Effector memory CD4-positive, alpha-beta T cell (primary cell): ENCODE measurements at places on chromosomes 12 and 14.
A peak's percentile ranks its signal among the peaks of the same experiment; 100 is the strongest.

GRCh38 chr14:28515571-28515970, 251.0 kb upstream of the FOXG1 start:
- no peak for DNase-seq

GRCh38 chr12:52628841-52629240, 10.5 kb upstream of the KRT73 start:
- no peak for DNase-seq

DNA sequence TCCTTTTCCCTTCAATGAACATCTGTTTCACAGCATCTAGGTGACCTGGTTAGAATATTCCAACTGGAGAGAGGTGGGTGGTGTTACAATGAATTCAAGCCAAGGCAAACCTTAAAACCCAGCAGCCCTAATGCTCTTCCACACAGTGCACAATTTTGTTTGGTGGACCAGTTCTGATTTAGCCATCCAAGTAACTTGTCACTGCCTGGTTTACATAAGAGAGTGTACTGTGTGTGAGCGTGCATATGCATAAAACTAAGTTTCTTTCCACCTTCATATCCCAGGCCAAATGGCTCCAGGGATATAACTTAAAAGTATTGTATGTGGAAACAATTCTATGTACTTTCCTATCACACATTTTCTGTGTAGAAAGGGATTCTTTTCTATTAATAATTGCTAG, 200.4 kb upstream of the FAR2 start:
- no peak for DNase-seq

- no peak for DNase-seq
Observed at GRCh38 chr14:71632440-71632946, 299.7 kb upstream of the RGS6 start.

DNA sequence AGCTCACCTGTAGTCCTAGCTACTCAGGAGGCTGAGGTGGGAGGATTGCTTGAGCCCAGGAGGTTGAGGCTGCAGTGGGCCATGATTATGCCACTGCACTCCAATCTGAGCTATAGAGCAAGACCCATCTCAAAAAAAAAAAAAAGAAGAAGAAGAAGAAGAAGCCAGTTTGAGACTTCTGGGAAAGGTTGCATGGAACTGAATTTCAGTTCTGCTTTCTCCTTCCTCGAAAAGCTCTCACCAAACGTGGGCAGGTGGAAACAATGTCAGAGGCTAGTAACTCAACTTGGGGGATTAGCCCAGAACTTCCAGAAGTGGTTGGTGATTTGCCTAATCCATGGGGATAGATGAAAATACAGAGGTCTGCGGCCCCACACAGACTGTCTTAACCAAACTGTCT, 18.7 kb downstream of the FLVCR2 start:
- no peak for DNase-seq

DNA sequence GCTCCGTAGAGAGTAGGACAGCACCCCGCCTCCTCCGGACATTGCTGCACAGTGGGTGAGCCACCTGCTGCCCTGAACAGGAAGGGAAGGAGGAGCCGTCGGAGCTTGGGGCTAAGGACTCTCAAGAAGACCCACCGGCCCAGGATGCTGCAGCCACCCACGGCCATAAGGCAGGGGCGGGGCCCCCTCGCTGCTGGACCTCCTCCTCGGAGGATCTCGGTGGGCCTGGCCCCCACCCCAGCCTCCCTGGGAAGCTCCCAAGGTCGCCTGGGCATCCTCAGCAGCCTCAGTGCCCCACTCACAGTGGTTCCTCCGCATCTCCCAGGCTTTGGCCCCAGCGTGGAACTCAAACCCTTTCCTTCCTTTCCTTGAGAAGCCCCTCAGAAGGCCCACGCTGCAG, 68.6 kb upstream of the DIO3 start:
- DNase-seq, result no peak

DNA sequence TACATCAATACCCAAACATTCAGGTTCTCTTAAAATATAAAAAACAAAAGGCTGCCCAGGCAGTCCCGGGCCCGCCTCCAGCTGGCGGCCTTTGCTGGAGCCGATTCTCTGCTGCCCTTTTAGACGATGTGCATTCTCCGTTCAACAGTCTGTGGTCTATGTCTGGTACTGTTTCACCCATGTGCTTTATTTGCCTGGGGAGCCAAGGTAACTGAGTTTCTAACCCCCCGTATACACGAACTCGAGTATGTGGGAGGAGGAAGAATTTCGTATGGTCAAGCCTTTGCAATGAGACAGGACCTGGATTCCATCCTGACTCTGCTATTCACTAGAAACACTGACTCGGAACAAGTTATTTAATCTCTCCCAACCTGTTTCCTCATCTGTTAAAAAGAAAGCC, 54.1 kb upstream of the GPR68 start:
- no peak for DNase-seq

DNA sequence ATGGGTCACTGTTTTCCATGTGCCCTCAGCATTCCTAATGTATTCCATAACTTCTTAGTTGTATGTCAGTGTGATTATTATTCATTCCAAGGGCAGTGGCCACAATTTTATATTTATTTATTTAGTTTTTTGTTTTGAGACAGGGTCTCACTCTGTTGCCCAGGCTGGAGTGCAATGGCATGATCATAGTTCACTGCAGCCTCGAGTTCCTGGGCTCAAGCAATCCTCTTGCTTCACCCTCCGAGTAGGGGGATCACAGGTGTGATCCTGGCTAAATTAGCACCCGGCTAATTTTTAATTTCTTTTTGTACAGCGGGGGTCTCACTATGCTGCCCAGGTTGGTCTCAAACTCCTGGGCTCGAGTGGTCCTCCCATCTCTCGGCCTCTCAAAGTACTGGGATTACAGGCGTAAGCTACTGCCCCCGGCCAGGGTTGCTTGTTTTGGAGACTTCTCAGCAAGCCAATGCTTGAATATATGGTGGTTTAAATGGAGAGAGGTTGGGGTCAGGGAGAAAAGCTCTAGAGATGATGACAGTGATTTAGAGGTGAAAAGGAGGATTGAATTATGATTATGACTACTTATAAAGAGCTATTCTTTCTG, 7.6 kb downstream of the GPRC5A start:
- no peak for DNase-seq

DNA sequence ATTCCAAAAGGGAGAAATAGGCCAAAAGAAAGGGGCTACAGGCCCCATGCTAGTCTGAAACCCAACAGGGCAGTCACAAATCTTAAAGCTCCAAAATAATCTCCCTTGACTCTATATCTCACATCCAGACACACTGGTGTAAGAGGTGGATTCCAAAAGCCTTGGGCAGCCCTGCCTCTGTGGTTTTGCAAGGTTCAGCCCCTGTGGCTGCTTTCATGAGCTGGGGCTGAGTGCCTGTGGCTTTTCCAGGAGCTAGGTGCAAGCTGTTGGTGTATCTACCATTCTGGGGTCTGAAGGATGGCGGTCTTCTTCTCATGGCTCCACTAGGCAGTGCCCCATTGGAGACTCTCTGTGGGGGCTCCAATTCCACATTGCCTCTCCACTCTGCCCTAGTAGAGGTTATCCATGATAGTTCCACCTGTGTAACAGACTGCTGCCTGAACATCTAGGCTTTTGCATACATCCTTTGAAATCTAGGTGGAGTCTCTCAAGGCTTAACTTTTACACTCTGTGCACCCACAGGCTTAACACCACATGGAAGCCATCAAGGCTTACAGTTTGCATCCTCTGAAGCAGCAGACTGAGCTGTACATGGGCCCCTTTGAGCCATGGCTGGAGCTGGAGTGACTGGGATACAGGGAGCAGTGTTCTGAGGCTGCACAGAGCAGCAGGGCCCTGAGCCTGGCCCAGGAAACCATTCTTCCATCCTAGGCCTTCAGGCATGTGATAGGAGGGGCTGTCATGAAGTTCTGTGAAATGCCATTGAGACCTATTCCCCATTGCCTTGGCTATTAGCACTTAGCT, 66.5 kb upstream of the ABCD2 start:
- no peak for DNase-seq

GRCh38 chr14:26811756-26812305, 214.0 kb upstream of the NOVA1 start:
- no peak for DNase-seq

GRCh38 chr12:42020226-42020625, 124.4 kb downstream of the GXYLT1 start:
- DNase-seq, result no peak

DNA sequence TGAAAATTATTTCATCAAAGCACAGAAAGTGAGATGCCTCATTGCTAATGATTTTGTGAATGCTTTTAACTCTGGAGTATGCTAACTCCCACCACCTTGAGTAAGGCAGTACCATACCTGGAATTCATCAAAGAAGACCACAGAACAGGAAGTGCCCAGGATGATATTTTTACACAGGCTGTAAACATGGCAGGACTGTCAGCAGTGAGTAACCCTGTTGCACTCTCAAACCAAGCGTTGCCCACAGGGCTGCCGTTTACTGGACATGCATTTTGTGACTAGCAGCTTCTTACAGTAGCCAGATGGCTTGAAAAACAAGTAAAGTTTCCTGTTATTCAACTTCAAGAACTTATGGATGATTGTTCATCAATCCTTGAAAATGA, 42.4 kb downstream of the RALGAPA1 start:
- DNase-seq, result no peak

DNA sequence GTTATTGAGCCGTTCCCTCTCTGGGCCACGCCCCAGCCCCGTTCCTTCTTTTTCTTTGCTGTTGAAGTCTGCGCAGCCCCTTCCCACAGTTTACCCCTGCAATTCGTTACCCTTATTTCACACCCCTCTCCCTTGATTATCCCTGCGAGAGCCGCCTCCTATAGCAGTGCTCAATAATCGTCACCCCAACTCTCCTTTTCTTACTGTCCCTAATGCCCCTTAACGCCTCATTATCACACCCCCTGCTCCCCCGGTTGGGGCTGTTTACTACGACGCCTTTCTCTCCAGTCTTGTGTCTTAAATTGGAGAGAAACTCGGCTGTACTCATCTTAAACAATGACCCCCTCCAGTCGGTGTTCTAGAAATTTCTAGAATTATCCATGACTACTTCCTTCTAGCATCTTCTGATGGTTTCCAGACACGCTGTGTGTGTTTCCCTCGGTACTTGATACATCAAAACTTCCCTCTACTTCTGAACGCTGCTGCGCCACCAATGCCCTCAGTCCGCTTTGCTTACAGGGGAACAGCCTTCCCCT, 713 bp upstream of the FBXL14 start:
- no peak for DNase-seq

- DNase-seq, result no peak
Observed at GRCh38 chr12:113697651-113698509, 226.2 kb upstream of the LHX5 start.

DNA sequence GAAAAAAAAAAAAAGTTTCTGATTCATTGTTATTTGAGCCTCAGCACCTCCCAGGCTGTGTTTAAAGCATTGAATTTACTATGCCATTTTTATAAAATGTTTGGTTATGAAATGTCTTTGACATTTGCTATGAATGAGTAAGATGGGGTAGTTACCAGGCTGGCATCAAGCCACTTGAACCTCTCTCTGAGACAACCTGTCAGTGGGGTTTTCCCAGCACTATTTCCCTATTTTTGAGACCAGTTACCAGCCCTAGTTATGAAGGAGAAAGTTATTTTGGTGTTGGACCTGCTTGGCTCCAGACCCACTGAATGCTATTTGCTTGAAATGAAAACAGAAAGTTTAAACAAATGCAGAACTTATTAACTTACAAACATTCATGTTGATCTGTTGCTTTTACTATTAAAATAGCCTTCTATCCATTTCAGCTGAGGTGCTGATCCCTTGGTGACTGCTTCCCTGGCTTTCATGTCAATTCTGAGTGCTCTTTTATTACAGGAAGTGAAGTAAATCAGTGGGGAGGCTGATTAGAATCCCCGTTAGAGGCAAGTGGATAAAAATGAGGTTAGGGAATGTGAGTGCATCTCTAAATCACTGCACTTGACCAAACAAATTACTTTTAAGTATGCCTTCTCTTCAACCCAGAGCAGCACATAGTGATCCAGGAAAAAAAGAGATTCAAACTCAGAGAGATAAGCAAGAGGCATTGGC, 37.8 kb downstream of the LLPH start:
- no peak for DNase-seq

DNA sequence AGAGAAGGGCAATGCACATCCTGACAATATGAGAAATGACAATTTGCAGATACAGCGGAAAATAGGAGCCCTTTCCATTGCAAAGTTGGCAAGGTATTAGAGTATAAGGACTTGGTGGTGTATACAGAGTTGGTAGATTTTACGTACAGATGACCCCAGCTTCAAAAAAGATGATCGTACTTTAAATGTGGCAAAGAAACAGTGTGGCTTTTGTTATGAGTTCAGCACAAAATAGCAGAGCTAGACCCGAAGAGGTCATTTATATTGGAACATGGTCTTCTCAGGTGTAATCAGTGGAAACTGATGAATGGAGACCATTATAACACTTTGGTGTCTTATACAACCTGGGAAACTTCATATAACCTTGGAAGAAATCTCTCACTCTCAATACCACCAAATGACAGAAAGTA, 2.3 kb downstream of the CLEC2B start:
- no peak for DNase-seq

GRCh38 chr14:53710615-53711014, 246.0 kb downstream of the BMP4 start:
- DNase-seq, result no peak

- no peak for DNase-seq
Observed at GRCh38 chr14:89721956-89722355, 232.6 kb downstream of the EFCAB11 start.

GRCh38 chr12:111529424-111530368, 69.4 kb downstream of the ATXN2 start:
- peak; percentile 23 for DNase-seq

GRCh38 chr12:68344126-68344525, 12.0 kb upstream of the MDM1 start:
- DNase-seq, result no peak

- no peak for DNase-seq
Observed at GRCh38 chr12:130835011-130835410, 4.0 kb downstream of the STX2 start.

GRCh38 chr14:36424478-36425102, 95.4 kb downstream of the NKX2-1 start:
- DNase-seq, result no peak

DNA sequence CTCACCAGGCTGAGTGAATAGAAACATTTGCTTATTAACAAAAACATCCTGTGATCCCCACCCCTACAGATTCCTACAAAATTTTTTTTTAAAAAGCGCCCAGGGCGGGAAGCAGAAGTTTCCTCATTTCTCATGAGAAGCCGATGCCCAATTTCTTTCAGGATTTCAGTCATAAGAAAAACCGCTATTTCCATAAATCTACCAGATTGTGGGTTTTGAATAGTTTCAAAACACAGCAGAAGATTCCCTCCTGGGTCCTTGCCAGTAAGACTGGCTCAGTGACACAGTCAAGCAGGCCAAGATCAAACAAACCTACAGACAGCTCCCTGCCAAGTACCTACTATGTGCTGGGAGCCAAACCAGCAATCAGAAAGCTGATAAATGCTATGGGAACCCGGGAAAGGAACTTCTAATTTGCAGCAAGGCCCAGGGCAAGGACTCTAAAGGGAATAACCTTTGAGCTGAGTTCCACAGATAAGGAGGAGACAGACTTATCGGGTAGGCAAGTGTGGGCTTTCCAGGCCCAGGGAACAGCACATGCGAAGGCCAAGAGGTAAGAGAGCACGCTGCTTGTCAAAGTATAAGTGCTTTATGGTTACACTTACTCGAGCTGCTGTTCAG, 68.7 kb downstream of the CCDC88C start:
- DNase-seq, result no peak

GRCh38 chr12:27808841-27809240, 28.8 kb upstream of the MANSC4 start:
- DNase-seq, result no peak
